Myocyte (in vitro differentiated cells): ENCODE measurements at places on chromosomes 2 and 18. TPM values are rescaled to one million over a fixed set of nuclear protein-coding genes. Genes with fewer than 3 reads are reported as not detected.

The MEIS1 gene
- total RNA-seq, result 2.2 and 3.2 TPM in 2 replicates

The ATG16L1 gene
- total RNA-seq, result 40.8 and 43.7 TPM in 2 replicates

The ANO7 gene
- 0.45 TPM in 1 of 2 replicates, not detected in the other for total RNA-seq

The STARD6 gene
- not detected in 2 replicates for total RNA-seq

The CTNNA2 gene
- 1.4 and 2.7 TPM in 2 replicates for total RNA-seq
